ENCODE measurements at places on chromosomes 3 and 15. TPM values are rescaled to one million over a fixed set of nuclear protein-coding genes. Genes with fewer than 3 reads are reported as not detected.

DNA sequence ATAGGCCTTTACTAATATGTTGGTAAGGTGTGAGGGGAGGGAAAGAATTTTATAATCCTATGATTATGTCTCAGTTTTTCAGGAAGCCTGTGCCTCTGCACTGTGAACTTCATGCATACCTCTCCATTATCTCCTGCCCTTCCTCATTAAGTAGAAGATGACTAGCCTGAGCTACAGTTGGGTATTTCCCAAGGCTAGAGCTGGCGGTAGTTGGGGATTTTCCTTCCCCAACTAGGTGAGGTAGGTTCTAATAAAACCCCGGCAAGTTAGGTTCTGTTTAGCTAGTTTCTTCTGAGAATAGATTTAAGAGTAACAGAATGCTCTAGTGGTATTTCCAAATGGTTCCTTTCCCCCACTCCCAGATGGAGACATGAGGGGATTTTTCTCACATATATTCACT lies 414.5 kb downstream of the GRM7 start:
- DNase-seq, result no peak
- H3K4me1 ChIP-seq, result no peaks in the 10 kb centered on the region
- no peaks in the 10 kb centered on the region for H3K36me3 ChIP-seq
- H3K27ac ChIP-seq, result no peak overlapping the region
- no peaks in the 10 kb centered on the region for H3K27me3 ChIP-seq

The SMCO1 gene
- total RNA-seq, result not detected

- H3K36me3 ChIP-seq, result no peaks in the 10 kb centered on the region
- no peak overlapping the region for H3K4me3 ChIP-seq
- no peaks in the 10 kb centered on the region for H3K4me1 ChIP-seq
Measured at GRCh38 chr15:56537881-56538280, 72.9 kb upstream of the MNS1 start.

The MORC1 gene
- not detected for total RNA-seq

GRCh38 chr15:39140060-39140604 lies 440.7 kb upstream of the THBS1 start:
- peak overlapping the region; percentile 73 for H3K27ac ChIP-seq
- DNase-seq, result peak; percentile 41
- peaks cover 33% of the 10 kb centered on the region for H3K4me1 ChIP-seq
- H3K36me3 ChIP-seq, result no peaks in the 10 kb centered on the region
- no peaks in the 10 kb centered on the region for H3K27me3 ChIP-seq

The ZNF502 gene
- 2.0 TPM for total RNA-seq

The PIGX gene
- total RNA-seq, result 24.6 TPM

GRCh38 chr3:177626045-177626444 lies 428.8 kb upstream of the TBL1XR1 start:
- no peak overlapping the region for H3K27ac ChIP-seq
- no peaks in the 10 kb centered on the region for H3K36me3 ChIP-seq
- H3K4me1 ChIP-seq, result peaks cover 21% of the 10 kb centered on the region
- no peaks in the 10 kb centered on the region for H3K27me3 ChIP-seq

DNA sequence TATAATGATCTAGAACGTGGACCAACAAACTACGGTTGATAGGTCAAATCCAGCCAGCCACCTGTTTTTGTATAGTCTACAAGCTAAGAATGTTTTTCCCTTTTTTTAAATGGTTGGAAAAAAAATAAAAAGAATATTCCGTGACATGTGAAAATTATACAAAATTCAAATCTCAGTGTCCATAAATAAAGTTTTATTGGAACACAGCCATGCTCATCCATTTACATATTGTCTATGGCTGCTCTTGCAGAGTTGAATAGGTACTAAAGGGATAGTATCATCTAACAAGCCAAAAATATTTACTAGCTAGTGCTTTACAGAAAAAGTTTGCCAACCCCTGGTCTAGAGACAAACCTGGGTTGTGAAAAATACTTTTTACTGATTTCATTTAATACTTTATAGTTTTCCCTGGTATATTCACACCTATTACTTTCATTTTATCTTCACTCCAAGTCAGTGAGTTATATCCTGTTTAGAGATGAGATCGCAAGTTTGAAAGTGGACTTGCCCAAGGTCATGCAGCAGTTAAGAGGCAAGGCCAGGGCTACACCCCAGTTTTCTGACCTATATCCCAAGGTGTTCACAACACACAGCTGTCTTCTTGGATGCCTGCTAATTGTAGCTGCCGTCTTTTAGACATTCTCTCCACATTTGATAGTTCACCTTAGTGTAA lies 58.4 kb downstream of the IGF2BP2 start:
- no peaks in the 10 kb centered on the region for H3K36me3 ChIP-seq
- H3K4me1 ChIP-seq, result no peaks in the 10 kb centered on the region
- H3K27me3 ChIP-seq, result no peaks in the 10 kb centered on the region
- no peak for DNase-seq
- H3K27ac ChIP-seq, result no peak overlapping the region

- H3K4me1 ChIP-seq, result no peaks in the 10 kb centered on the region
- H3K36me3 ChIP-seq, result no peaks in the 10 kb centered on the region
- H3K4me3 ChIP-seq, result no peak overlapping the region
- no peaks in the 10 kb centered on the region for H3K27me3 ChIP-seq
- no peak for DNase-seq
Measured at GRCh38 chr3:13440204-13440817, 20.2 kb upstream of the NUP210 start.

DNA sequence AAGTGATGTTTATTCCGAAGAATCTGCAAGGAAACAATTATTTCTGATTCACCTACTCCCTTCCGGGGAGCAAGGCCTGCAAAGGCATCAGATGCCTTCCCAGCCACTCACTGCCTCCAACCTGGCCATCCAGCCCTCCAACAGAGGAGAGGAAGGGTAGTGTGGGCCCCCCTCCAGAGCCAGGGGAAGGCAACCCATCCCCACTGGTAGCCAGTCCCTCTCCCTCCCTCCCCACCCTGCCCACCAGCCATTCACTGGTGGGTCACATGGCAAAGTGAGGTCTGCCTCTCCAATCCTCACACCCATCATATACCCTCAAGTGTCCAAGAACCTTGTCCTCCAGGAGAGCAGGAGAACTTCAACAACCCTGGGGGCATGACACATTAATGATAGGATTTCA lies 2.4 kb upstream of the VIPR1 start:
- no peak overlapping the region for H3K27ac ChIP-seq
- peak; percentile 14 for DNase-seq

- H3K4me3 ChIP-seq, result no peak overlapping the region
- no peaks in the 10 kb centered on the region for H3K36me3 ChIP-seq
- no peaks in the 10 kb centered on the region for H3K4me1 ChIP-seq
- H3K27me3 ChIP-seq, result peaks cover 2% of the 10 kb centered on the region
Measured at GRCh38 chr3:42975456-42975855, 3.7 kb upstream of the GASK1A start.

GRCh38 chr3:187858711-187859110 lies 113.4 kb upstream of the BCL6 start:
- H3K4me3 ChIP-seq, result no peak overlapping the region
- DNase-seq, result no peak
- H3K4me1 ChIP-seq, result no peaks in the 10 kb centered on the region
- H3K27me3 ChIP-seq, result no peaks in the 10 kb centered on the region

- no peaks in the 10 kb centered on the region for H3K36me3 ChIP-seq
- peaks cover 26% of the 10 kb centered on the region for H3K4me1 ChIP-seq
- DNase-seq, result no peak
- no peak overlapping the region for H3K27ac ChIP-seq
- H3K27me3 ChIP-seq, result no peaks in the 10 kb centered on the region
- H3K4me3 ChIP-seq, result no peak overlapping the region
Measured at GRCh38 chr3:178086144-178086825, 450.0 kb upstream of the KCNMB2 start.

The TAGLN3 gene
- total RNA-seq, result not detected

DNA sequence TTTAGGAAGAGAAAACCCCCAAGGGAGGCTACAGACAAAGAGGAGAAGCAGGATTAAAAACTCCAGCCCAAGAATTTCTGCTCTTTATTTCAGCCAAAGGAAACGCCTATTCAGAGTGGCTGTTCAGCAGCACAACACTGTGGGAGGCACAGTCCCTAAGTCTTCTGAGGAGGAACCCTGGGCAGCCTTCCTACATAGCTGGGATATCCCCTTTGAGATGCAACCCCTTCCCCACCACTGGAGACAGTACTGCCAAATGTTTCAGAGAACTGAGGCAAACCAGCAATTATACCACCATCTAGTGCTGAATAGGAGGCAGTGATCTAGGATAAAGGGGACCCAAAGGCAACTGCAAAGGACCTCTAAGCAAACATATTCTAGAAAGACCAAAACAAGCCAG lies 168.1 kb downstream of the VPS13C start:
- H3K36me3 ChIP-seq, result no peaks in the 10 kb centered on the region
- DNase-seq, result no peak
- no peaks in the 10 kb centered on the region for H3K4me1 ChIP-seq
- H3K27ac ChIP-seq, result no peak overlapping the region
- no peak overlapping the region for H3K4me3 ChIP-seq
- H3K27me3 ChIP-seq, result no peaks in the 10 kb centered on the region

GRCh38 chr15:53978253-53978906 lies at the start of gene UNC13C:
TSS of gene UNC13C (plus strand) at chr15:53978441. CDS start at chr15:54012904, 34,463 bp downstream.
- H3K4me3 ChIP-seq, result no peak within 1 kb of the TSS
- no peaks in the 10 kb centered on the region for H3K4me1 ChIP-seq
- no peaks in the 10 kb centered on the region for H3K27me3 ChIP-seq
- no peak for DNase-seq
- H3K27ac ChIP-seq, result no peak within 1 kb of the TSS

GRCh38 chr3:43095370-43095769 lies 10.5 kb downstream of the POMGNT2 start:
- H3K4me1 ChIP-seq, result no peaks in the 10 kb centered on the region
- no peak overlapping the region for H3K27ac ChIP-seq
- no peak overlapping the region for H3K4me3 ChIP-seq
- DNase-seq, result no peak

DNA sequence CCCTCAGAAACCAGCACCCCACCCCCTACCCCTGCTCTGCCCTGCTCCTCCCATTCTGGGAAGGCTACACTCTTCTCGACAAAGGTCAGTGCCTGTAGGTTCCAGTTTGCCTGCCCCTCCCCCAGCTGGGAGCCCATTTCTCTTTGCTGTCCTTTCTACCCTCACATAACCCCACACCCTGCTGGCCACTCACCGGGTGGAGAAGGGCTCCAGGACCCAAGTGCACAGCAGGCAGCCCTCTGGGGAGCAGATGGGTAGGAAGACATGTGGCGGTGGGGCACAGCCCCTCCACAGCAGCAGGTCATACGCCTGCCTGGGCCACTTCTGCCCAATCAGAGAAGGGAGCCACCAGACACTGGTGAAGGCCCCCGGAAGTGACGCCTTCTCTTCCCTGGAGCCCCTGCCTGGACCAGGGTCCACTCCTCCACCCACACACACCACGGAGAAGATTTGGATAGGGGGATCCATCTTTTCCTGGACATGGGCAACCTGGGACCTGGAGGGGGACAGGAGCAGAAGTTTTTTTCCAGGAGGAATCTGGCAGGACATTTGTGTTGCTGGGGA lies at the start of gene THPO:
Gene THPO (minus strand): TSS at position 326 of the 564 bp plus-strand sequence. CDS start 1,948 bp downstream, outside the sequence.
- 0 out of 2 replicates have a peak within 1 kb of the TSS, but pooled peaks have one; percentile 5 for H3K4me3 ChIP-seq
- H3K4me1 ChIP-seq, result peaks cover 22% of the 10 kb centered on the region
- H3K27me3 ChIP-seq, result no peaks in the 10 kb centered on the region
- no peak within 1 kb of the TSS for H3K27ac ChIP-seq

- H3K4me1 ChIP-seq, result no peaks in the 10 kb centered on the region
- no peak for DNase-seq
- no peaks in the 10 kb centered on the region for H3K27me3 ChIP-seq
- no peak overlapping the region for H3K27ac ChIP-seq
Measured at GRCh38 chr15:53618461-53618860, 141.0 kb downstream of the WDR72 start.

DNA sequence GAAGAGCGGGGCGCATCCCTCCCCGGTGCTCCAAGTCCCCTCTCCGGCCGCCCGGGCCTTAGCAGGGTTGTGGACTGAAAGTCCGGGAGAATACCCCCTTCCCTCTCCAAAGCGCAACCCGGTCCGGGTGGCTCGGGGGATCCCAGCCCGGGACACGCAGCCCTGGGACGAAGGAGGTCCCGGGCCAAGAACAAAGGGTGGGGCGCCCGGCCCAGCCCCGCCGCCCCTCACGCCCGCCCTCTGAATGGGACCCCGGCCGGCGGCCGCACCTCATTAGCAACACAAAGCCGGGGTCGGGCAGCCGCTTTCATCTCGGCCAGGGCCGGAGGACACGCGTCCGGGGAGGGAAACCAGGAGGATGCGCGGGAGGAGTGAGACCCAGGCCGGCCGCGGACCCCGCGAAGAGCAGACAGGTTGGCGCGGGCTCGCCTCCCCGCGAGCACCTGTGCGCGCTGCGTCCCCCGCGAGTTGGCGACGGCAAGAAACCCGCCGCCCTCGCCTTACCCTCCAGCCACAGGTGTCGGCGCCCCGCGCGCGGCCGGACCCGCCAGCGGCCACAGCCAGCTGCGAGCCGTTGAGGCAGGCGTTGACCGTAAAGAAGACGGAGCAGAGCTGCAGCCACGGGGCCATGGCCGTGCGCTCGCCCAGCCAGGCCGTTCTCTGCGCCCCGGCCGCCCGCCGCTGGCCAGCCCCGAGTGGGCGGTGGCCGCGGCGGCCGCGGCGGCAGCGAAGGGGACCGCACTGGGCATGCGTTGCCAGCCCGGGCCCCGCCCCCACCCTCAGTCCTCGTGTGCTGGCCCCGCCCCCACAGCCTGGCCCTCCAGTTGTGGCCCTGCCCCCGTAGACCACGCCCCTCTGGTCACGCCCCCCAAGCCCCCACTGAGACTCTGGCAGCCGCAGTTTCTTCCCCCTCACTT lies at the start of gene IL17RD:
Gene IL17RD (minus strand): TSS at position 697 of the 917 bp plus-strand sequence. CDS start 67 bp downstream, at position 630.
- H3K4me3 ChIP-seq, result peak within 1 kb of the TSS; percentile 86
- no peaks in the 10 kb centered on the region for H3K27me3 ChIP-seq
- H3K27ac ChIP-seq, result no peak within 1 kb of the TSS
- DNase-seq, result peak; percentile 81
- H3K4me1 ChIP-seq, result 0 out of 2 replicates have a peak, but pooled peaks cover 6% of the 10 kb centered on the region

The XRN1 gene
- 23.3 TPM for total RNA-seq

DNA sequence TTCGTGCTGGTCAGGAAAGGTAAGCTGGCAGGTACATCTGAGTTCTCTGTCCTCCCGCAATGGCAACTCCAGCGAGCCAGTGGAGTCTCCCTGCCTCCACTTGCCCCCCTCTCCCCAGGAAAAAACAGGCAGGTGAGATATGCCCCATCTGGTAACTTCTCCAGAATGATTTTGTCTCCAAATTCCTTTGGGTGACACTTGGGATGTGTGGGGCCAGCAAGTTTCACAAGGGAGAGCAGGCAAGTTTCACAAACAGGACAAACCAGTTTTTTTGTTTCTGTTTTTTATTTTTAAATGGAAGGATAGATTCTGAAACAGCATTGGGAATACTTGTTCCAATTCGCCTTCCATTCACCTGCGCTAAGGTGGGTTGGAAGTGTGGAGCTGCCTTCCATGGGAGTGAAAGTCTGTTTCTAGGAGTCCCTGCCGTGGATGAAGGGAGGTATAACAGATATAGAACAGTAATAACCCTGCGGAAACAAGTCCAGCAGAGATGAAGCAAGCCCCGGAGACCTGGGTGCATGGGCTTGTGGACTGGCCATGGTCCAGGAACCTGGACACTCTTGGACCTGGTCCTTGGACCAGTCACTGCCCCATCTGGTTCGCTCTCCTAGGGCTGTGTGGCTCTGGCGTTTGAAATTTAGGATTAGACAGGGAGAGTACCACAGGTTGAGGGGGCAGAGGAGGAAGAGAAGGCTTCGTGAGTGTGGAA lies 22.9 kb upstream of the KIF23 start:
- peaks cover 14% of the 10 kb centered on the region for H3K4me1 ChIP-seq
- peak overlapping the region; percentile 74 for H3K27ac ChIP-seq
- H3K36me3 ChIP-seq, result no peaks in the 10 kb centered on the region
- DNase-seq, result no peak
- no peaks in the 10 kb centered on the region for H3K27me3 ChIP-seq

The SLC7A14 gene
- not detected for total RNA-seq
